NCI-H2029 treated with DMSO at 0.1 percent for 48 hours (cell line): ENCODE measurements at places on chromosomes 3 and 15.

DNA sequence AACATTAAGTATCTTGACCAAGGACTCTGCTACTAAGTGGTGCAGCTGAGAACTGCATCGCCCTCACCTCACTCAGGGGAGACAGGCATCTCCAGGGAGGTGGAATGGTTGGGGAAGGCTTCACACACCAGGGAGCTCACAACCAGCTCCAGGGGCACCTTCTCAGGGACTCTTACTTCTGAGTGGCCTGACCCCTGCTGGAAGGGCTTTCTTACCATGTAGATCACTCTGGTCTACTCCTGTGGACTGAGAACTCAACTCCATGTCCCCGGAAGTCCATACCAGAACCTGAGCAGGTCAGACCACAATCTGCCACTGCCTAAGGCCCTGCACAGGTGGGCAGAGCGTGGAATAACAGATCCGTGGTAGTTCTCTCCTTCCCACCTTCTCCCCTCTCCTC, 140.5 kb downstream of the TLE3 start:
- no peak for DNase-seq

GRCh38 chr15:60396100-60396499, 1.7 kb downstream of the ANXA2 start:
- no peak for DNase-seq

DNA sequence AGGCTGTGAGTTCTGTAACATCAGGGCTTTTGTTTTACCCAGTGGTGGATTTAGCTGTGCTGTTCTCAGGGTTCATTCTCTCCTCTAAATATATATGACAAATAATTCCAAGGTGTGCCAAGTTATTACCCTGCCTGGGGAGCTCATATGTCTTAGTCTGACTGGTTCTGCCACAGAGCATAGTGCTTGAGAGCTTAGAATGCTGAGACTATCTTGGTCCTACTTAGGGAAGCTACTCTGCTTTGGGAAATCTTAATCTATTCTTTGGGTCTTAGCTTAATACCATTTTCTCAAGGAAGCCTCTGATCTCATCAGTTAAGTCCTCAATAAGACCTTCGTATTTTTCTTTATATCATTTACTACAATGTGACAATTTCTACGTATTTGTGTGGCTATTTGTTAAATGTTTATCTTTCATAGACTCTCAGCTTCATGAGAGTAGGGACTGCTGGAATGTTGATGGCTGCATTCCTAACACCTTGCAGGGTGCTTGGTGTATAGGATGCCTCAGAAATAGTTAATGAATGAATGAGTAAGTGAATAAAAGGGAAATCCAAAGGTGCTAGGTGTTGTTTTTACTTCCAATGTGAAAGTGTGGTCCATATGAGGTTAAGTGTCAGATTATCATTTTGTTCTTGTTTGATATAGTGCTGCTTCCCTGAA, 1.8 kb downstream of the OTOL1 start:
- DNase-seq: no peak

DNA sequence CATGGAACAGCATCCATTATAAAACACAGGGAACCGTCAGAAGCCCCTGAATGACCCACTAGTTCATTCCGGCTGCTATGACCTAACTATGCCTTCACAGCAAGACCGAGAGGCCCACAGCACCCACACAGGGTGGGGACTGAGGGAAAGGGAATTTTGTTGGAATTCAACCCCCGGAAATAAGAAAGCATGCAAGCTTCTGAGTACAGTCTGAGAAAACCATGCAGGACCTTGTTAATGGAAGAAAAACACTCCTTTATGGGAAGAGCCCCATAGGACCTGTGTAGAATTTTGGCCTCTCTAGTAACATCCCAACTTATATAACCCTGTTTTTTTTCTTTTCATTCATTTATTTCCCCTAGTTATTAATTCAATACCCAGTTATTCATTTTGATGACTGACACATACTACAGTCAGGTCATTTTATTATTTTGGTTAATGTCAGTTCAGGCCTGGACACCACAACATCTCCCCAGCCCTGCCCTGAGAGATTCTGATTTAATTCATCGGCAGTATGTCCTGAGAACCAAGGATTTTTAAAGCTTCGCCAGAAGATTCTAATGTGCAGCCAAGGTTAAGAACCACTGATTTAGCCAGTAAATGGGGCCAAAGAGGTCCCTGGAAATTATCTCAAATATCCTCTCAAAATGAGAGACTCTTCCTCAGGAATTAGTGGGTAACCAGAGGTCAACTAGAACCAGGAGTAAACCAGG, 231.6 kb upstream of the GOLGA6L4 start:
- DNase-seq: no peak

DNA sequence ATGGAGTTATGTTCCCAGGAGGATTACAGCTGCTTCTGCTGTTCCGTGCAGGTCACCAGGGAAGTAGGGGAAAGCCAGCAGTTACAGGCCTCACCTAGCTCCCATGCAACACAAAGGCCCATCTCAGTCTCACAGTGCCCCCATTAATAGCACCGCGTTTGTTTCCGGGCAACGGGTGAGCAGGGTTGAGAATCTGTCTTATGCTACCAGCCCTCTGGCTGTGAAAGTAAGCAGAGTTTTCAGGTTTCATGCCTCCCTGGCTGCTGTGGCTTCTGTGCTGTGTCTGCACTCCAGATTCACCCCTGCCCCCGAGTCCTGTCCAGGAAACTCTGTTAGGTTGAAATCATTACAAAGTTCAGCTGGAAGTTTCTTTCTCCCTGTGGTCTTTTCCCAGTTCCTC, 254.4 kb upstream of the GPR149 start:
- no peak for DNase-seq

DNA sequence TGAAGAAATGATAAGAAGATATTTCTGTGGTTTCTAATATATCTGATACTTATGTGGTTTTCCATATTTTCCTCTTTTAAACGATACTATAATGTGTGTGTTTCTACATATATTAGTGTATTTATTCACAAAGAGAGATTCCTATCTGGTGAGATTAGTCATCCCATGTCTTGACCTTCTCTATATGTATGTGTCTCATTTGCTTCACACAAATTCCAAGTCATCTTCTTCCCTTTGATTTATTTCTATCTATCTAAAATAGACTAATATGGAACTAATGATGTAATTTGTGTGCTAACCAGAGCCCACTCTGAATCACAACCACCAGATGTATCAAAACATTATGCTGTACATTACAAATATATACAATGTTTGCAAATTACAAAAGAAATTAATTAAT, 154.7 kb upstream of the KCNMB2 start:
- DNase-seq: no peak

DNA sequence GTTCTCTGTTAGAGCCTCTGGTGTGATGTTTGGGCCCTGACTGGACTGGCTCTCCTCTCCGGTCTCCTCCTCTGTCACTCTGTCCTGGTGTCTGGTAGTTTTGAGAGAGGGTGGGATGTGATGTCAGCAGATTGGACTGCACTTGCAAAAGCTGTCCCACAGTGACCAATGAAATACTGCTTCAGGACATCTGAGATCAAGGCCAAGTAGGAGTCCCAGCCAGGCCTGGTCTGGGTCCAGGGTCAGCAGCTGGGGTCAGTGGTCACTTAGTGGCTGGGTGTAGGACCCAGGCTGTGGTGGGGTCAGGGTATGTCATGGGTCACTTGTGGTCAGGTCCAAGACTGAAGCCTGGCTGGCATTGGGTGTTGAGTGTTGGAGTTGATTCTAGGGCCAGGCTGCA, 20.9 kb downstream of the ALDH1L1 start:
- DNase-seq: no peak

DNA sequence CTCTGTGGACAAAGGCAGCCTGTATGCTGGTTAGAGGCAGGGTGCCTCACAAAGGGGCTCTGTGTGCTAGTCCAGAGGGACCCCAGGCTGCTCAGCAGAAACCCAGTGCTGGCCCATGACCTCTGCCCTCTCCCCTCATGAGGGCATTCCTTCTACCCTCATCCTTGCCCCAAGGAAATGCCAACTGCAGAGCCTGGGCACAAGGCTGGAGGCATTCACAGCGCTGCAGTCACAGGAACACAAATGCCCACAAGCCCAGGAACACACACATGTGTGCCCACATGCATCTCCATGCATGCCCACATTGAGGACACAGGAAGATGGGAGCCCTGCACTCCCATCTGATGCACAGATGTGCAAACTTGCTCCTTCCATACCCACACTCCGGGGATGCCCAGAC, 3.8 kb downstream of the INKA1 start:
- no peak for DNase-seq

GRCh38 chr3:117444175-117444574, 734.6 kb downstream of the TUSC7 start:
- DNase-seq: no peak

- DNase-seq: peak; percentile 13
Measured at GRCh38 chr3:114290911-114291901, 2.6 kb upstream of the TIGIT start.

DNA sequence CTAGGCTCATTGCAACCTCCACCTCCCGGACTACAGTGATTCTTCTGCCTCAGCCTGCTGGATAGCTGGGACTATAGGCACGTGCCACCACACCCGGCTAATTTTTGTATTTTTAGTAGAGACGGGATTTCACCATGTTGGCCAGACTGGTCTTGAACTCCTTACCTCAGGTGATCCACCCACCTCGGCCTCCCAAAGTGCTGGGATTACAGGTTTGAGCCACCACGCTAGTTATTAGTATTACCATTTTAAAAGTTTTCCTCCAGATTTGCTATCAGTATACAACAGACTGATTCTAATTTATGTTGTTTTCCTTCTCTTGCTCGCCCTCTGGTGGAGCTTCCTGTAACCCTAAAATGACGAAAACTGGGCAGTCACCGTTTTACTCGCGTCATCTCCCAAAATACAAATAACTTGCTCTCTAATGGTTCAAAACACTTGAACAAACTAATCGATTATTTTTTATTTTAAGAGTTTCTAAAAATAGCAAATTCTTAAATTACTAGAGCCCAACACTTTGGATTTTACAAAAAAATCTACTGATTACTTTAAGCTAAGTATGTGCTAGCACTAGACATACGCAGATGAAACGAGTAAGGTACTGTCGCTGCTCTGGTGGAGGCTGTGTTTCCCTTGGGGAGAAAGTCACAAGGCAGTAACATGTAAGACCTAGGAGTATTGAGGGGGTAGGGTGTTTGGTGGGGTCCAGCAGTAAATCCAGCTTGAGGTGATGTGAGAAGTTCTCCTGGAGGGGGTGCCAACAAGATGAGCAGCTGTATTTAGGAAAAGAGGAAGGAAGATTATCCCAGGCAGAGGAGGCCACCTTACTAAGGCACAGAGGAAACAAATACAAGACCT, 203.3 kb downstream of the MBNL1 start:
- DNase-seq: peak; percentile 40

- DNase-seq: no peak
Measured at GRCh38 chr15:67018026-67018425, 47.4 kb upstream of the SMAD3 start.

DNA sequence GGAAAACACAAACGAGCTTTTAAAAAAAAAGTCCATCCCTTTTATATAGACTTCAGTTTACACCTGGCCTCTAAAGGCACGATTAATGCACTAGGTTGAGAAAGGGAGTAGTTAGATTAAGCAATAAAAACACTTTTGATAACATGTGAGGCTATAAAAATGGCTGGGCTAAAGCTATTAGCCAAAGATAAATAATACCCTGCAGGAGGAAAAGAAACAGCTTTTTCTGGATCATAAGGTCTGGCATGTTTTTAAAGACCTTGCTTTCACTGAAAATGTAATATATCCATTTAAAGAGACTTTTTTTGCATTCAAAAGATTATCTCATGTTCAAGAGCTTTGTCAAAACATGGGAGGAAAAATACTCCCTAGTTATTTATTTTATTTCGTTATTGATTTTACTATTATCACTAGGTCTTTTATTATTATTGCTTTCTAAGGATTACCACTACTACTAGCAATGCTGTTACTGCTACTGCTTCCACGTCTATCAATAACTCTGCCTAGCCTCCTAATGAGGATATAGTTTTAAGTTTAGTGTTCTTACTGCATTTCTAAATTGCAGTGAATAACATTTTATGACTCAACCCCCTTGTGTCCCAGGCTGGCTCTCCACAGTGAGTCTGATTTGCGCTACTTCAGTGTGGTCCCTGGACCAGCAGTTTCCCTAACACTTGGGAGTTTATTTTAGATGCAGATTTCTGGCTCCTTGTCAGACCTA, 93.4 kb downstream of the THRB start:
- DNase-seq: no peak

DNA sequence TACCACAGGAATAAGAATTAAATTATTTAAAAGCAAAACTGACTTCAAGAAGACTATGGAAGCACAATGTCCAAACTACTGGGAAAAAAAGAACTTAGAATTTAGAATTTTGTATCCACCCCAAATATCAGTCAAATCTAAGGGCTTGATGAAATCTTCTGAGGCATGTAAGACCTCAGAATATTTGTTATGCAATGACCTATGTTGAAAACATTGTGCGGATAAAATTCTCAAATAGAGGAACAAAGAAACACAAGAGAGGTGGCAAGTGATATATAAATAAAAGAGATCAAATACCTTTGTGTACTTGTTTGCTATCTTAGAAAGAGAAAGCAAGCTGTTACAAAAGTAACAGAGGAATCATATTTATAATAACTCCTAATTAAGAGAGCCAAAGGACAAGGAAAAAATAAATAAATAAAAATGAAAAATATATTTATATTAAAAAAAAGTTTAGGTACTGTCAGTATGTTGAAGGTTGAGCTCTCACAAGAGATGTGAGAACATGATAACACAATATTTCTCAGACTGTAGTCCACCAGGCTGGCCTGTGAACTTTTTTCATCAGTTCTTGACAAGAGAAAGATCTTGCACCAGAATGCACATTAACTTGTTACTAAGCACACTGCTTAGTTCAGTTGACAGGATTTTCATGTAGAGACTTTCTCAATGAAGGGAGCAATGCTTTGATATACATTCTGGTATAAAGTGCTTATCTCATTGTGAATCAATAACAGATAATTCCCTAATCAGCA, 50.0 kb downstream of the CPA3 start:
- DNase-seq: no peak

DNA sequence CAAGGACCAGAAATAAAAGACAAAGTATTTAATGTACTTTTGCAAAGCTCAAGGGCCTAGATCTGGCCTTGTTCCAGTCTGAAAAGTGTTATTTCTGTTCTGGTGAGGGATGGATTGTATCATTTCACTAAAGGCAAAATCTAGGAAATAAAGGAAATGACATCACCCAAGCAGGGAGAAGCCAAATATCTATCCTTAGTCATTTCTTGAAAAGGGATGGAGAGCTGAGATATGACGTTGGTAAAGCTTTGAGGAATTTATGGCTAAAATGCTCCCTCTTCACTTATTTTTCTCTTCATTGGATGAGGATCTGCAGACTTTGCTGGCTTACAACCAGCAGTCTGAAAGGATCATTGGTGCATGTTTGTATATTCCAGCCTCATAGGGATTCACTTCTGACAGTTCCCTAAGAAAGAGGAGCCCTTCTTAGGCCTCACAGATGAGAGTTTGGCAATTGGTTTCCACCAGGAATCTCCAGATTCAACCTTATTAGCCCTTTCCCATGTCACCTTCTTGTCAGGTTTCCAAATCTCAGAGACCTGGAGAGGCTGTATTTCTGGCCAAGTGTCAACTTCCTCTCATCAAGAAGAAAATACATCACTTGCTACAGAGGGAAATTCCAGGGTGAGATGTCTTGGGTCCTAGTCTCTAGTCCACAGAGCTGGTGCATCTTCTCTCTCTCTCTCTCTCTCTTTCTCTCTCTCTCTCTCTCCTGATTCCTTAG, 93.7 kb upstream of the BOC start:
- DNase-seq: no peak
